Stimulated activated CD8-positive, alpha-beta memory T cell treated with anti-CD3 and anti-CD28 coated beads, Interleukin-15, amount 100 ng/mL, for 48 hours (primary cell): ENCODE measurements at places on chromosomes 7 and 10.

- no peak for DNase-seq
These were observed 238.7 kb downstream of the KIF20B start for GRCh38 chr10:89940076-89940475.

GRCh38 chr10:102845352-102845902 is 8.2 kb upstream of the CYP17A1 start:
- DNase-seq = no peak

GRCh38 chr10:2772816-2773631 is 294.3 kb upstream of the PFKP start:
- DNase-seq = no peak

- DNase-seq = no peak
These were observed 51.0 kb downstream of the RALA start for GRCh38 chr7:39674406-39674805.

DNA sequence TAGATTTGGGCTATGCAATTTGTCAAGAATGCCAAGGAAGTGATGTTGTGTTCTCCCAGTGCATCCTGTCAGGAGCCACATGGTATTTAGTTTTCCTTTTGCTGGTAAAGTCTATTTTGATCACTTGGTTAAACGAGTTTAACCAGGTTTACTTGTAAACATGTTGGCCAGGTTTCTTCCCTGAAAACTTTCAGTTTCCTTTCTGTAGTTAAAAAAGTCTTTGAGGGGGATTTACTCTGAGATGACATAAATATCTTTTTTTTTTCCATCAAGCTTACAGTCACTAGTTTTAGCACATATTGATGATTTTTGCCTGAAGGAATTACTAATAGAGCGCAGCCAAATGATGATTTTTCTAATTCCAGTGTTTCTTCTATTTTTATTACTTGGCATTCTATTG is 320.5 kb downstream of the PHF14 start:
- no peak for DNase-seq

DNA sequence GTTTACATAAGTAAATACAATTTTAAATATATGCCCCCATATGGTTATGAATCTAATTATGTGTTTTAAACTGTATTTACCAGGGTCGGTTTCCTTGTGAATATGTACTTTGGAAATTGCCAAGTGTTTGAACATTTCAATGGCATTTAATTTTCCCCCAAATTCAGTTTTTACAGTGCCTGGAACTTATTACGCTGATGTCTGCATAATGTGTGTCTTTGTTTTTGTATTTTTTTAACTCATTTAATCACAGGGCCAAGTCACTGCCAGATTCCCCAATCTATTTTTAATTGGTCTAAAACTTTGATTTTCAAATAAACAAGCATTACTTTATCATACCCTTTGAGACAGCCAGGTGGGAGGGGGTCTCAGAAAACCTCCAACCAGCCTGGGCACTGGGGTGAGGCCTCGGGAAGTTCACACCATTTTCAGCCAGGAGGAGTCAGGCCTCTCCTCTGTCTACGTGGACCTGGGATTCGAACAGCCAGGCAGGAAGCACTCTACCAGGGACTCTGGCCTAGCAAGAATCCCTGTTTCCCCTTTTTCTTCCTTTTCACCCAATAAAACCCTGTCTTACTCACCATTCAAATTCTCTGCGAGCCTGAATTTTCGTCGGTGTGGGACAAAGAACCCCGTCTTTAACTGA is 151.5 kb upstream of the COL1A2 start:
- DNase-seq = no peak

DNA sequence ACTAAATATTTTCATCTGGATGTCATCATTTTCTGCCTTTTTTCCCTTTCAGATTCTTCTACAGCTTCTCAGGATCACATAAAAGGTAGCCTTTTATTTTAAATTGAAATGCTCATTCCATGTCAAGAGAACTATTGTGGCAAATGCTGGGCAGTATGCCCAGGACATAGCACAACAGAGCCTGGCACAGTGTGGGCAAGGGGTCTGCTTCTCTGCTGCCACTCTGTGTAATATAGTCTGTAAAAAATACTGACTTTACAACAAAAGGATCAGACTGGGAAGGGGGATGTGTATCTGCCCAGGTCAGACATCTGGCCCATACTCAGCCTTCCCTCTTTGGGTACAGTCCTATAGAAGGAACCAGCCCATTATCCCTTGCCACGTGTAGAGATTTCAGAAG is 62.7 kb downstream of the CUZD1 start:
- no peak for DNase-seq

DNA sequence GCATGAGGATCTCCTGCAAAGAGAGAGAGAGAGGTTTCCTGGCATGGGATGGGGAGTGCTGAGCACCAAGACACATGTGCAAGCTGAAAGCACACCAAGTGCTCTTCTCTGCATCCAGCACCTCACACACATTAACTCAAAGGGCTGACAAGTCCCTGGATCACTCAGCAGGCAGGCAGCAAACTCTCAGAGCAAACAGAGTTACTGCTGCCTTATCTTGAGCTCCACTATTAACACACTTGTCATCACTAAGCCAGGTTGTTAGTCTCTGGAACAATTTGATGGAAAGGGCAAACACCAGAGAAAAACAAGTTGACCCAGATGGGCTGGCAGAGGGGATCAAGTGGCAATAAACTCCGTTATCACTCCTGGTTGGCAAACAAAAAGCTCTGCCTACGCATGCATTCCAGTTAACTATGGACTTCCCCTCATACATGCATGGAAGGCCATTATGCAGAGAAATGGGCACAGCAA is 349.9 kb downstream of the KCNMA1 start:
- no peak for DNase-seq

DNA sequence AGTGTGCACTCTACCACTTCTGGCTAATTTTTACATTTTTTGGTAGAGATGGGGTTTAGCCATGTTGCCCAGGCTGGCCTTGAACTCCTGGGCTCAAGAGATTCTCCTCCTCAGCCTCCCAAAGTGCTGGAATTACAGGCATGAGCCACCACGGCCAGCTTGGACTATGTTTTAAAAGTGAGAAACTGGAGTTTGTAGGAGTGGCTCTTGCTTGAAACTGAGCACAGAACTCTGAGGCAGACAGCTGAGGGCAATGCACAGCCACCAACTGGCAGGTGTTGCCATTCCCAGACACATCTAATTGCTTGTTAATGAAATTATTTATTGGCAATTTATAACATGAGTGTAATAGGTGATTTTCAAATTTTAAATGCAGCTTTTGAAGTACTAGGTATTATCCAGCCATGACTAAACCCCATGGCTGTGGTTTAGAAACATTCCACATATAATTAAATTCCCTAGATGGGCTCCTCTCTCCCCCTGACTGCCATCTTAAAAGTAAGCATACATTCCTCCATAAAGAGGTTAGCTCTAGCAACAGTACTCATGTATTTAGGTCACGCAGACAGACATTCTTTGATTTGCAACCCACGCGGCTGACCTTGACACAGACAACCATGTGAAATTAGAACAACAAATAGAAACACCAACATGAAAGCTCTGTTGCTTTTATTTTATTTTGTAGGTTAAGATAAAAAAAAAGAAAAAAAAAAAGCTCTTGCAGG is 19.8 kb downstream of the PANK1 start:
- DNase-seq = no peak
